ENCODE measurements at places on chromosomes 5 and 9. TPM values are rescaled to one million over a fixed set of nuclear protein-coding genes. Genes with fewer than 3 reads are reported as not detected.

GARNL3 gene
- 31.4 TPM for total RNA-seq

GRCh38 chr5:180613188-180613813 is 22.0 kb upstream of the SCGB3A1 start:
- no peak for DNase-seq

DNA sequence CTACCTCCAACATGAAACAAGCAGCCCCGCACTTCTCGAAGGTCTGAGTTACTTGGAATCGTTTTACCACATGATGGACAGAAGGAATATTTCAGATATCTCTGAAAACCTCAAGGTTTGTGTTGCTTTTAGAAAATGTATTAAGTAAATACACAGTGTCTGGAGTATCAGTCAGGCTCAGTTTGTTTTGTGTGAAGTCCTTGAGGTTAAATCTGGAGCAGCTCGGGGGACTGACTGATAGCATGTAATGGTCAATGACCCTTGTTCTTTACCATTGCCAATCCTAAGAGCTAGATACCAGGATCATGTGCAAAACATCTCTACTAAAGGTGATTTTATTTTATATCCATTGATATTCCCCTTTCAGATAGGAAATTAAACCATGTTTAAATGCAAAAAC is 26.9 kb upstream of the LNPEP start:
- DNase-seq: no peak

- no peak for DNase-seq
Observed at GRCh38 chr9:18786196-18786595, 246.8 kb downstream of the SAXO1 start.

- no peak for DNase-seq
Observed at GRCh38 chr5:54090495-54091120, 219.8 kb downstream of the ARL15 start.

CORO2A gene
- total RNA-seq: 17.4 TPM

BTNL8 gene
- total RNA-seq: not detected

RRAGA gene
- 68.0 TPM for total RNA-seq

GRCh38 chr9:127574072-127574993 is 37.7 kb upstream of the STXBP1 start:
- DNase-seq: no peak

DNA sequence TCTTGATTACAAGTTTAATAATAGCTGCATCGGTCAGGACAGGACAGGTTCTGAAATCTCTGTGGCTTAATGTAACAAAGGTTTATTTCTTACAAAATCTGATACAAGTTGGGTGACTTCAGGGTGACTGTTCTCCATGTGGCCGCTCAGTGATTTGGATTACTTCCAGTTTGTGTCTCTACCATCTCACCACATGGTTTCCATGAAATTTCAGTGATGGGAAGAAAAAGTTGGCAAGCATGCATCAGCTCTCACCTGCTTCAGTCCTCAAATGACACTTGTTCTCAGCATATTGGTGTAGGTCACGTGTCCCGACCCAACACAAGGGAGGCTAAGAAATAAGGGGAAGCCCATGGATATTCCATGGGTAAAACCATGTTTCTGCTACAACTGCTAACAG is 7.8 kb upstream of the TMEM268 start:
- DNase-seq: no peak

DNA sequence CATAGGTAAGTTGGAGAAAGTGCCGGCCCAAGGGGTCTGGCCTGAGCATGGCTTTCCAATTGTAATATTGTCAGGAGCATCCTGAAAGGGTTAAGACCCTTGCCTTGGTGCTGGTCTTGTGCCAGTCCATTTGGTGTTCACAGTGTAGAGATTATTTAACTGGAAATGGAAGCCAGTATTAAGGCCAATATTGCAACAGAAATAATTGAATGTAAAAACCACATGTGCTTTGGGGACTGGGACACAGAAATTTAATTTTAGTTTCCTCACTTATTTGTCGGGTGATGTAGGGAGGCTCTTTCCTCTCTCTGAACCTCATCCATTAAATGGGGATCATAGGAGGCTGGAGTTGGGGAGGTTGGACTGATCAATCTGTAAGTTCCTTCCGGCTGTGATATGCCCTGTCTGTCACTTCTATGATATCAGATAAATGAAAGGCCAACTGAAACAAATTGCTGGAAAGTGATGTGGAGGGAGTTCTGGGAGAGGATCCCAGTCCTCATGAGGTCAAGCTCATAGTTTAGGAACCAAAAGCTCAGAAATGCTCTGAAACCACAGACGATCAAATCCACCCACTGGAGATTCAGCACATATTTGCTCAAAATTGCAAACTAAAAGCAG is 54.8 kb upstream of the COL15A1 start:
- DNase-seq: no peak

- DNase-seq: no peak
Observed at GRCh38 chr5:169283887-169284286, 17.1 kb downstream of the SLIT3 start.

GRCh38 chr9:16824545-16825330 is 45.7 kb downstream of the BNC2 start:
- DNase-seq: no peak

ABITRAM gene
- 16.0 TPM for total RNA-seq

DCANP1 gene
- not detected for total RNA-seq

DNA sequence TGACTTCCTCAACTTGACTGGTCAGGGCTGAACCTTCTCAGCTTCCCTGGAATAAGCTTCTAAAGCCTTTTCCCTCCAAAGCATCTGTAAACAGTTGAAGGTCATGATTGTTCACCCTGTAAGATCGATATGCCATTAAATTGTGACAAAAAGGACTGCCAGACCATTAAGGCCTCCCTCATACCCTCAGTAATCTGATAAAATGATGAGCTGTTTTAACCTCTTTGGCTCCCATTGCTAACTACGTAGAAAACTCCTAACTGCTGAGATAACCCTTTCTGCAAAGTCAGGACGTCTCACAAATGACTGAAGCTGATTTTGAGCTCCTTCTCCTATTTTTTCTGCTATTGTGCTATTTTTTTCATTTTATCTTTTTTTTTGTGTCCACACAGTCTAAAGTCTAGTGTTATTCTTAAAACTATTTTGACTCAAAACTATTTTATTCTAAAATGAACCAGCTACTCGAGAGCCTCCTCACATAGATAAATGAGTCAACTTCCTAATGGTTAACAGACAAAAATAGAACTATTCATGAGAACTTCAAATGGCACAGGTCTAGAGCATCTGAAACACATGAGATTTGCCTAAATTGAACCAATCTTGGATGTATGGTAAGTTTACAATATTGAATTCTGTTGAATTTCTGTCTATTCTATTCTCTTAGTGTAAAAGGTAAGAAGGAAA is 395.6 kb upstream of the TLE4 start:
- DNase-seq: no peak

LCN15 gene
- total RNA-seq: not detected

- no peak for DNase-seq
Observed at GRCh38 chr9:135440620-135441019, 39.0 kb upstream of the PPP1R26 start.

- no peak for DNase-seq
Observed at GRCh38 chr9:87708546-87708945, 17.4 kb upstream of the CTSL start.

DNA sequence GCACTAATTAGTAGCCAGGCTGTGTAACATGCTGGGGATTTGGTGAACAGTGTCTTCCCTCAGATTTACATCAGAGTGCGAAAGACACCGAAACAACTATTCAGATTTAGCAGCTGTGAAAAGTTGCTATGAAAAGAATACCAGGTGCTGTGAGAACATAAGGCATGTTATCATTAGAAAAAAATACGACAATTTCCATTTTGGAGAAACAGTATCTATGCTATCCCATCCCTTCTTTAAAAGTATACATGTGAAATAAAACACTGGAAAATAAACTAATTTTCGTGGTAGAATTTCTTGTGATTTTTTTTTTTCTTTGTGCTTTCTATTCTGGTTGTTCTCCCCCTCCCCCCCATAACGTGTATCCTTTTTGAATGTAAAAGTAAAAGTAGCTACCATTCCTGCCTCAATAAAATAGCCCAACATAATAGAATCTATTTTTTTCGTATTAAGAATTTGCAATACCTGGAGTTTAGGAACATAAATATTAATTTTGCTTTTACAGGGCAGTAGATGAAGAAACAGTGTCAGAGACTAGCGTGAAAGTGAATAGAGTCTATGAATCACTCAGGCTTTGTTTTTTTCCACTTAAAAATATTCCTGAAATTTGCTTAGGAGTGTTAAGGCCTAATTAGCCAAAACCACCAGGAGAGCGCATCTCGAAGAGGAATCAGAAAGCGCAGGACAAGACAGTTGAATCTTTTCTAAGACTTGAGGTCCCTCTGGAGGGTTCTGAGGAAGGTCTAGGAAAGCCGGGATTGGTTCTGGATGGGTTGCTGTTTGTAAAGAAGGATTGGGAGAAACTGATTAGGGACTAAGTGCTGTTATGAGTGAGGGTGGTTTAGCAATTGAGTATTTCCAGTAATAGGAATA is 813 bp upstream of the SLU7 start:
- DNase-seq: no peak
